Natural killer cell treated with Interleukin-12 subunit alpha and Interleukin-12 subunit beta and Interleukin-15 and Interleukin-18, amount 100 ng/mL, for 72 hours (primary cell): ENCODE measurements at places on chromosomes 5 and 9.

DNA sequence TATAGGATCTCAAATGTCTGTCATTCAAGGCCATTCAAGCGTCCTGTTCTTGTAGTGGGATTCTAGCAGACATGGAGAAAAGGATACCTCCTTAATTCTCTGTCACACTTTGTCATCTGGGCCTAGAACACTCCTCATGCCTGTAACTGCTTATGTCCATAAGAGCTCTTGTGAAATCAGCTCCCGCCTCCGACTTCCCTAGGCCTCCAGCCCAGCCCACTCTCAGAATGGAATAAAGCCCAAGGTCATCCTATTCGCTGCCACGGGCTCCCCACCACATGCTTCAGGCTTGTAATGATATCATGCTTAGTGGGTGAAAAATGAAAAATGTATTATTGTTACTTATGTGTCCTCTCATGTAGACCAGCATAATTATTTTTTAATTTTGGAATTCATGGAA is 632.5 kb downstream of the ISL1 start:
- DNase-seq: no peak

GRCh38 chr9:133731876-133732638 is 6.1 kb downstream of the SARDH start:
- no peak for DNase-seq

DNA sequence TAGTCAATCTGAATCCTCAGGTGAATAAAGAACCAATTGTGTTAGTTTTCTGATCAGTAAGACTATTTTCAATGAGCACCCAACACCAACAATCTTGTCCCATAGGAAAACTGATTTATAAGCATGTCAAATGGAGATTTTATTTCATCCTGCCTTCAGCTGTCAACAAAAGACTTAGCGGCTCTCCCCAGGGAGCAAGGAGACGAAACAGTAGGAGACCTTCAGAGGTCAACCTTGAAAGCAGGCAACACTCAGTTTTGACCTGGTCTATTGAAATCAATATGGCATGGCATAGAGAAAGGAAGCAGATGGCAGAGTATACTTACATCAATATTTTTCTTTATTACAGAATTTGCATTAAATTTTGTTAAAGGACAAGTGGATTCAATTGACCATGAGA is 34.1 kb downstream of the ZNF622 start:
- DNase-seq: no peak

- DNase-seq: peak; percentile 66
Observed at GRCh38 chr9:84371737-84372136, 31.2 kb upstream of the SLC28A3 start.

- DNase-seq: no peak
Observed at GRCh38 chr5:127418974-127419682, 98.3 kb upstream of the PRRC1 start.

GRCh38 chr9:98335661-98336060 is 80.2 kb upstream of the TBC1D2 start:
- no peak for DNase-seq

- DNase-seq: peak; percentile 70
Observed at GRCh38 chr5:32283539-32284377, 29.0 kb downstream of the MTMR12 start.

- DNase-seq: no peak
Observed at GRCh38 chr9:27785714-27786100, 212.4 kb upstream of the C9orf72 start.

- no peak for DNase-seq
Observed at GRCh38 chr5:165420493-165420892, 1915.1 kb downstream of the MAT2B start.

DNA sequence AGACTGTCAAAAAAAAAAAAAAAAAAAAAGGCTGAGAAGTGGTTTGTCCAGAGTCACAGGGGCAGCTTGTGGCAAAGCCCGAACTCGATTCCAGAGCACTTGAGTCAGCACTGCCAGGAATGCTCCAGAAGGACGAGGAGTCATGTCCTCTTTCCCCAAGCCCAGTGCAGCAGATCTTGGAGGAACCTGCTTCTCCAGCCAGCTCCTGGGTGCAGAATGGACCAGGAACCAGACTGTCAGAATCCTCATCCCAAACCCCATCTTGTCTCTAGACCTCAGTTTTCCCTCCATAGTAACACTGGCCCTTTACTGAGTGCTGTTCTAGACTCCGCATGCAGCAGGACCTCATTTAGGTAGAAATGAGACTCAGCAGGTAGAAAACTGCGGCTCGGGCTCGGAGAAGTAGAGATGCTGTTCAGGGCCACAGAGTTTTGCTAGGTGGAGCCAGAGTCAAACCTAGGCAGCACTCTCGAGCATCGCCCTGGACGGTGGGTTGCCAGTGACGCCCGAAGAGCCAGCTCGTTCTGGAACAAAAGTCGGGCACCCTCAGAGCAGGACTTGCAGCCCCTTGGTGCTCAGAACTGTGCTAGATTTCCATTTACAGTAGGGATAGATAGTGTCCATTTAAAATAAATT is 15.4 kb downstream of the CD74 start:
- no peak for DNase-seq

- DNase-seq: no peak
Observed at GRCh38 chr5:74186356-74187315, 453.9 kb downstream of the ENC1 start.

- peak; percentile 60 for DNase-seq
Observed at GRCh38 chr5:52825826-52826225, 38.1 kb downstream of the ITGA1 start.

DNA sequence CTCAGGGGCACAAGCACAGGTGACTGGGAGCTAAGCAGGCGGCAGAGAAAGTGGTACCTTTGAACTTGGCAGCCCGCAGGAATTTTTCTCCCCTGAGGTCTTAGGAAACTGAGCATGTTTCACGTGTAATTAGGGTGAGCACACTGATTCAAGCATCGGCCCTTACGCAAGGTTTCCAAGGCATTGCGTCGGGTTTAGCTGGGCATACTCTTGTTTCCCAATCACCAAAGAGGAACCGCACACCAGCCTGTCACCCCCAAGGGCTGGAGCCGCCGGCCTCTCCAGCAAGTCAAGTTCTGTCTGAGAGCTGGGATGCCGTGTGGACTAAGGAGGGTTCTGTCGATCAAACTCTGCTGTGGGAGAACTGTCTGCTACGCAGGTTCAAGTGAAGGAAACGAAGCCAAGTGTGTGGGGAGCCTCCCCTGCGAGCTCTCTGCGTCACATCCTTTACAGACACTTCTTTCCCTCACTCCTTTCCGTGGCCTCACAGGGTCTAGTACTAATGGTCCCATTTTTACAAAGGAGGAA is 53.0 kb downstream of the ERGIC1 start:
- no peak for DNase-seq

DNA sequence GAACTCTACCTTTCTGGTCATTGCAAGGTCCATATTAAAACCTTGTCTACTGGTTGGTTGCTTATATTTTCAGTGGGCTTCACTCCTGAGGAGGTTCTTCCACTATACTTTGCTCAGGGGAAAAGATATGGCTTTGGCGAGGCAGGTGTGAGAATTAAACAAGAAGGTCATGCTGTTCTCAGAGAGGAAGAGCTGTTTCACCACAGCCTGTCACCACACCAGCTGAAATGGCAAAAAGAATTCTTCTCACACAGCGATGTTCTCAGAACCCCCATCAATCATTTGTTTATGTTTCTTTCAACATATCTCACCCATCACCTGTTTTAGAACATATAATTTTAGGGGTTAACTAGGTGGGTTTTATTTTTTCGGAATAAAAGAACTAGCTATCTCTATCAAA is 38.6 kb downstream of the CAPSL start:
- DNase-seq: no peak

DNA sequence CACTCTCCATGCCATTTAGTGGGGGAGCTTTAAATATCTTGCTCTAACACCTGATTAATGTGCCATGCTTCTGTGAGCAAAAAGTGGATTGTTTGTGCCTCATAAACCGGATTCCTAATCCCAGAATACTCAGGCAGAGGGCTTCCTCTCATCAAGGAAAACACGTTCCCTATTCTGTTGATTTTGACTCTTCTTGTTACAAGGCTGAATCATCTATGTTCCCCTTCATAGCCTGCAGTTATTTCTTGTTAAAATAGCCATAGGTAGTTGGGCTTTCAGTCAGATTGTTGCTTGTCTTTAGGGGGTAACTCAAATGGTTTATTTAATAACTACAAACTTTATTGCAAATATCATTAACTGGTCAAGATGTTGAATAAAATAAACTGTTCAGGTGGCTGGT is 26.6 kb downstream of the ROPN1L start:
- DNase-seq: no peak

DNA sequence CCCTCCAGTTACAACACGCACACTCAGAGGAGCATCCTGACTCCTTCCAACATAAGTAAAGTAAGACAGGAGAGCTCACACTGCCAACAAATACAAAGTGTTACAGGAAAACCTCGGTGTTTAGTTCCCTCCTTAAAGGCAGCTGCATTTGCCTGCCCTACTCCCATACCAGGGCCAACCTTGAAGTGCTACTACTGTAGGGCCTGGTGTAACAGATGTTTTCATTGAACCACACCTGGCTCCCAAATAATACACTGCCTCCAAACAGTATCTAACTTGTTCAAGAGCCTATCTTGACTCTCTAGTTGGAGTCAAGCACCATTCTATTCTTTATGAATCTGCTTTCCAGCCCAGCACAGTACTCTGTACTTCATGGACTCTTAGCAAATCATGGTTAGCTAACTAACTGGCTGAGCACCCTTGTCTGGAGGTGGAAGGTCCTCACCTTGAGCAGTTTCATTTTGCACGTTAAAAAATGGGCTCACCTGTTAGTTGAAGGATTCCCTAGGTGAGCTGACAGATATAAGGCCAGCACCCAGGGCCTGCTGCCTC is 34.6 kb downstream of the TTC39B start:
- no peak for DNase-seq

DNA sequence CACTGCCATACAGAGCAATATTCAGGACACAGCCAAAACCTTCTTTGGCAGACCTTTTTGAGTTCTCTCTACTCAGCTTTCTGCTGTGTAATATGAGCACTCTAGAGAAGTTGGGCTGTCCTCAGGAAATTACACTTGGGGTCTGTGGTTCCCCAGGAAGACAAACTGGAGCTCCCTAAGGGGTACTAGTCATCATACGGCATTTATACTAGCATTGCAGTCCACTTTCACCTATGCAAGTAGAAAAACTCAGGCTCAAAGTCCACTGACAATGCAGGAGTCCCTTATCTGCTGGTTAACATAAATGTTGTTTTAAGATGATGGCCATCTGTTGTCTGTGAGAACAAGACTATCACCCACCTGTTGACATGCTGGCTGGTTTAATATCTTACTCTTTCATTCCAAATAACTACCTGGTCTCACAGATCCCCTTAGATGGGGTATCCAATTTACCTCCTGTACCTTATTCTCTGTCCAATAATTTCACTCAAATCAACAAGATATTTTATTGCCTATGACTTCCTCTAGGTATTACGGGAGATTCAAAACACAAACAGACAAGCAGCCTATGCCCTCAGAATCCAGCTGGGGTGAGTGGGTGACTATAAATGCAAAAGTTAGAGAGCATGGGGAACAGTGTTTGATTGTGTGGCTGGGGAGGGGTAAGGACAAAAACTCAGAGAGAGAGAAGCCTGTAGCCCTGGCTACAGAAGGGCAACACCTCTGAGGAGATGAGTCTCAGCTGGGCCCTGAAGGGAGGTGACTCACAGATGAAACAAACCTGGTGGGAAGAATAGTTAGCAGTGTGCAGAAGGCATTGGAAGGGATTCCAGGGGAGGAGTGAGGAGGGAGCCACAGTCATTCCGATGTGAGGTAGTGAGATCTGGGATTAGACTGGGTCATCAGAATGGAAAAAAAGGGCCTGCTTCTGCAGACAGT is 10.2 kb downstream of the DOCK8 start:
- peak; percentile 71 for DNase-seq

- no peak for DNase-seq
Observed at GRCh38 chr9:81156381-81156780, 533.0 kb downstream of the TLE1 start.

GRCh38 chr9:4640027-4640426 is 22.1 kb upstream of the PLPP6 start:
- no peak for DNase-seq

GRCh38 chr5:79702606-79703380 is 13.2 kb downstream of the CMYA5 start:
- DNase-seq: no peak

DNA sequence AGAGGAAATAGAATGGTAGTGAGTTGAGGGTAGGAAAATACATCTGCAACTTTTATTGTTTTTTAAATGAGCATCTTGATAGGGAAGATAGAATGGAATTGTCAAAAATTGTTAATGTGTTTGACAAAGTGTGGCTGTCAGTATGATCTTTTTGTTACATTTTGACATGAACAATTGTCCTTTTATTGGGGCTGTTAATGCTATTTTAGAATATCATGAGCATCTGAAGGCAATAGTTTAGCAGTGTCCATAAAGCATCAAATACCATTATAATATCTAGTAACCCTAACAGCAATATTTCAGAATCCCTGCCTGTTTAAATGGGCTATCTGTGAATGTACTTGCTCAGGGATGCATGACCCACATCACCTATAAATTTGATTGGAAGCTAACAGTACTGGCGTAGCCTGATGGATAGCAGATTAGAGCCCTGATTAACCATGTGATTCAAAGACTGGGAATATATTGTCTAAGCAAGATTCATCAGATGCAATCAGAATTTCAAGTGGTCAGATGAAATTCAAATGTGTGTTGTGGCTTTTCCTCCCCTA is 37.8 kb downstream of the TLE4 start:
- no peak for DNase-seq

DNA sequence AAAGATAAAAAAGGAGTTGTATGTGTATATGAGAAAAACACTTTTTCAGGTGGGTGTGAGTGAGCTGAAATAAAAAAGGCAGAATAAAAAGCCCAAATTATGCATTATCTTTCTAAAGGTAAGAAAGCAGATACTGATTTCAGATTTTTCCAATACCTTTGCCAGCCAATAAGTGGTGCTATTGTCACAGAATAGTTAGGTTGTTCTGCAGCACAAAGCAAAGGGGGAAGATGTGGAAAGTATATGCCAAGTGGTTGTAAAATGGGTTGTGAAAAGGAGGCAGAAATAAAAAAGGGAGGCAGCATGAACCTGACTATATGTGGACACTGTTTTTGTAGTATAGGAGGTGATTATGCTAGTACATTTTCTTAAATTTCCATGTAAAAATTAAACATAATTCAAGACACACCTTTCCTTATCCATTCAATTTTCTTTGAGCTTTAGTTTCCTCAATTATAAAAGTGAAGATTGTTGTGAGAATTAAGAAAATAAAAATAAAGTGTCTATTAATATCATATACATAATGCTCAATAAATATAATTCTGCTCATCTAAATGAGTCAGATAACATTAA is 106.7 kb downstream of the SMIM15 start:
- DNase-seq: no peak

DNA sequence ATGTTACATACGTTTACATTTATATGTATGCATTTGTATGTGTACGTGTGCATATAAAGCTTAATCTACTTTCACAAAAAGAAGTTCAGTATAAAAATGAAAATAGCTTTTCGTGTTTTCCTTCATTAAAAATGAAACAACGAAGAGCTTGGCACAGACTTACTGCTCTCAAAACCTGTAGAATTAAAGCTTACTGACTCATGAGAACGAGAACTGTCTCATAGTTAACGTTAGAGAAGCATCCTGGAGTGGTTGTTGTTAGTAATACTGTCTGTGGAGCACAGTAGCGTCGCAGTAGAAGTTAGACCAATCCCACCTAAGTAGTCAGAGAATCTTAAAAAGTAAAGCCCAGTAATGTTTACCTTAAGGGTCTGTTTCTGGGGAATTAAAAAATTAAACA is 1.3 kb downstream of the MAT2B start:
- DNase-seq: no peak
